ENCODE measurements at places on chromosomes 1 and 21.
A peak's percentile ranks its signal among the peaks of the same experiment; 100 is the strongest.

- DNase-seq: no peak
These were observed 304.9 kb downstream of the FAM72C start for GRCh38 chr1:143666851-143667250.

- DNase-seq: peak; percentile 85
These were observed 13.9 kb upstream of the CAMK1G start for GRCh38 chr1:209569455-209570207.

DNA sequence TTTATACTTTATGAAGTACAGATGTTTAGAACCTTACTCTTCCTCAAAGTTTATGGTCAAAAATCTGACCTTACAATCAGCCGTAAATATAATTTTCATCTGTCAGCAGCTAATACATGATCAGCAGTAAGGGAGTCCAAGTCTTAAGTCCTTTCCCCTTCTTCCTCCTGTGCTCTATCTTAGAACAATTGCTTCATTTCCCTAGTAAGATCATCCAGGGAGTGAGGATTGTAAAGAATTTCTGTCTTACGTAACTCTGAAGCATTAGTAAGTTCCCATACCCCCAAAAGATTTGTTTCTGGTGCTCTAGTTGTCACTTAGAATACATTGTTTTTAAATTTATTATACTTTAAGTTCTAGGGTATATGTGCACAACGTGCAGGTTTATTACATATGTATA lies 2.1 kb downstream of the SETDB1 start:
- DNase-seq: no peak

DNA sequence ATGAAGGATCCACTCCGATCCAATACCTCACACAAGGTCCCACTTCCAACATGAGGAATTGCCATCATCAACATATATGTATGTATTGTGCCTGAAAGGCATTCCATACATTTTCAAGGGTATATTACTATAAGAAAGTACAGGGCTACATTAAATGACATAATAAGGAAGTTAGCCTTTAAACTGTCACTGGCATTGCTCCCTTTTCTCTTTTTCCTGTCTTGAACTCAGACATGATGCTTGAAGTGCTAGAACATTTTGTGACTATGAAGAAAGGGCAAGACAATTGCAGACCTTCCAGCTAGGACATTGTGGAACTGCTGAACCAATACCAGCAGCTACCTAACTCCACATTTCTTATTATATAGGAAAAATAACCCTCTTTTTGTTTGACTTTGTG lies 2.9 kb upstream of the TSPAN2 start:
- no peak for DNase-seq

DNA sequence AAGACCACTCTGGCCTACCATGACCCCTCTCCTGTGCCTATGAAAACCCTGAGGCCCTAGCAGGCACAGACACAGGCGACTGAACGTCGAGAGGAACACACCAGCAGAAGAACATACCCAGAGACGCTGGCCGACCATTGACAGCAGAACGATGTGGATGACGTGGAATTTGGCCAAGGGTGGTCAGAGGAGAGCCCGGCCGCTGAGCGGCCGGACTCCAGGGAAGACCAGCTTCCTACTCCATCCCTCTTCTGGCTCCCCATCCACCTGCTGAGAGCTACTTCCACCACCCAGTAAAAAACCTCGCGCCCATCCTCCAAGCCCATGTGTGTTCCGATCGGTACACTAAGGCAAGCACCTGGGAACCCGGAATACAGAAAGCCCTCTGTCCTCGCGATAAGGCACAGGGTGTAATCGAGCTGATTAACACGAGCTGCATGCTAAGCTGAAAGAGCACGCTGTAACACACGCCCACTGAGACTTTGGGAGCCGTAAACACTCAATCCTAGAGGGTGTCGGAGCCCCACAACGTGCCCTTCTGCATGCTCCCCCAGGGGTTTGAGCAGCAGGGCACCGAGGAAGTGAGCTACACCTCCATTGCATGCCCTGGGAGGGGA lies 150.3 kb downstream of the CENPF start:
- DNase-seq: no peak

GRCh38 chr1:5390504-5390903 lies 601.7 kb downstream of the NPHP4 start:
- DNase-seq: no peak

- no peak for DNase-seq
These were observed 137.8 kb downstream of the LIPI start for GRCh38 chr21:14072761-14073535.

DNA sequence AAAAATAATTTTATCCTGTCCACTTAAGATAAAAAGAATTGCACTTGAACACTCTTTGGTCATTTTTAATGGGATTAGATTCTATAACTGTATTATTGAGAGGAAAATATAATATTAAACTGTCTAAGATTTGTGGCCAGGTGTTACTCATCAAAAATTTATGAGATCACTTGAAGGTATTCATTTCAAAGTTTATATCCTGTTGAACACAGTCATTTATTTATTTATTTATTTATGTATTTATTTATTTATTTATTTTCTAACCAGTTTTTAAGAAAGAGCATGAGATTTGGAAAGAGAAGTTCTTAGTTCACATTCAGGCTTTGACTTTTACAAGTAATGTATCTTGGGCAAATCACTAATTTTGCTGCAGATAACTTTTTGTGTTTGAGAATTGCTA lies 692.7 kb downstream of the LTN1 start:
- DNase-seq: no peak

GRCh38 chr1:55894521-55894920 lies 679.4 kb upstream of the USP24 start:
- DNase-seq: no peak

- peak; percentile 46 for DNase-seq
These were observed 746 bp upstream of the LAMC1 start for GRCh38 chr1:183022202-183023145.

GRCh38 chr1:109225308-109225707 lies 11.6 kb downstream of the SARS1 start:
- no peak for DNase-seq

- no peak for DNase-seq
These were observed 208.1 kb downstream of the TGFB2 start for GRCh38 chr1:218553197-218553596.

GRCh38 chr1:17293681-17294425 lies 14.1 kb upstream of the PADI4 start:
- DNase-seq: peak; percentile 33

DNA sequence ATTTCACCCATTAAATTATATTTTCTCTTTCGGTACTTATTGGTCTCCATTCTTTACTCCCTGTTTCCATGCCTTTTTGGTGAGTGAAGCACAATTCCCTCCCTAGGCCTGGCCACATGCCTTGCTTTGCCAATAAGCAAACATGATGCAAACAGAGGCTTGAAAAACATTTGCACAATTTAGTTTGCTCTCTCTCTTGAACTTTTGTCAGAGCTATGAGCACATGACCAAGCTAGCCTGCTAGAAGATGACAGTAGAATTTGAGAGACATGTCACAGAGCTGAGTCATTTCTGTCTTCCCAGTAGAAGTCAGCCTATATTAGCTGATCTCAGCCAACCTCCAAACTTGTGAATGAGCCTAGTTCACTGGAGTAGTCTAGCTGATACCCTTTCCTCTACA lies 24.6 kb downstream of the ANGPTL3 start:
- peak; percentile 61 for DNase-seq

DNA sequence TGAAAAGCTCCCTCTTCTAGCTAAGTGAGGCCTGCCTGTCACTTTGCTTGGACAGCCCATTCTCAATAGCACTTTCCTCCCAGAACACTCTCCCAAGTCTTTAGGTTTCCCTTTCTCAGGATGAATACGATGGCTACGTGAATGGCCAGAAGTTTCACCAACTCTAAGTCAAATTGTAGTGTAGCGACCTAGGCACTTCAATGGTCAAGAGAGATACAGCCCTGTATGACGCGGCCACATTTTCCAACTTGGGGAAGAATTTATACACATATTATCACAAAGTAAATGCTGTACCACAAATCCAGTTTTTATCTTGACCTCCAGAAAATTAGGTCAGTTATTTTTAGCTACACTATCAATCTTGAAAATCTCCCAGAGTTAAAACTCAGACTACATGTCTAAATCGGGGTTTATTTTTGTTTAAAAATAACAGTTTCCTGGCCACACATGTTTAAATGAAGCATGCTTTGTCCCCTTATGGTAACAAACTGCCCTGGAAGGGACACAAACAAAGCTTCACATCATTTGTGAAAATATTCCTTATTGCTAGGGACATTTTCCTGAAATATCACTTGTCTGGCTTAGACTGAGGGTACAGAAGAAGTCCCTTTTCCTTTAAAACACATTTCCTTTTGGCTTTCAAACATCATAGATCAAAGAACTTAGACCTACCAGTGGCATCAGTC lies 192.6 kb downstream of the GABPA start:
- DNase-seq: no peak

- DNase-seq: no peak
These were observed 6.3 kb upstream of the ERVH48-1 start for GRCh38 chr21:42931560-42932235.

DNA sequence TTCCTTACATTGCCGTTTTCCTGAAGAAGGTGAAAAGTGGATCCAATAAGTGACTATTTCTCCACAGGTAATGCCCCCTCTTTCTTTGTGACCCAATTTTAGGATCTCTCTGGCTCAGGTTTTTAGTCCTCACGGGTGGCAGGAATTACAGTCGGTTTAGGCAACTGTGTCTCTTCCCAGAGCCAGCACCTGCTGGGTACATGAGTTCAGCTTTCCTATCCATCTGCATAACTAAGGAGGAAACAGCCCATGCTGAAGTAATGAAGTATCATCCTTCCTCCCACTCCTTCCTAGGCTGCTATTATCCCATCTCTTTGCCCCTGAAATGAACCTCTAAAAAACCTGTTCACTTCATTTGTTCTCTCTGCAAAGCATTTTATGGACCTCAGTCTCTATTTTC lies 544.6 kb downstream of the NEGR1 start:
- no peak for DNase-seq

DNA sequence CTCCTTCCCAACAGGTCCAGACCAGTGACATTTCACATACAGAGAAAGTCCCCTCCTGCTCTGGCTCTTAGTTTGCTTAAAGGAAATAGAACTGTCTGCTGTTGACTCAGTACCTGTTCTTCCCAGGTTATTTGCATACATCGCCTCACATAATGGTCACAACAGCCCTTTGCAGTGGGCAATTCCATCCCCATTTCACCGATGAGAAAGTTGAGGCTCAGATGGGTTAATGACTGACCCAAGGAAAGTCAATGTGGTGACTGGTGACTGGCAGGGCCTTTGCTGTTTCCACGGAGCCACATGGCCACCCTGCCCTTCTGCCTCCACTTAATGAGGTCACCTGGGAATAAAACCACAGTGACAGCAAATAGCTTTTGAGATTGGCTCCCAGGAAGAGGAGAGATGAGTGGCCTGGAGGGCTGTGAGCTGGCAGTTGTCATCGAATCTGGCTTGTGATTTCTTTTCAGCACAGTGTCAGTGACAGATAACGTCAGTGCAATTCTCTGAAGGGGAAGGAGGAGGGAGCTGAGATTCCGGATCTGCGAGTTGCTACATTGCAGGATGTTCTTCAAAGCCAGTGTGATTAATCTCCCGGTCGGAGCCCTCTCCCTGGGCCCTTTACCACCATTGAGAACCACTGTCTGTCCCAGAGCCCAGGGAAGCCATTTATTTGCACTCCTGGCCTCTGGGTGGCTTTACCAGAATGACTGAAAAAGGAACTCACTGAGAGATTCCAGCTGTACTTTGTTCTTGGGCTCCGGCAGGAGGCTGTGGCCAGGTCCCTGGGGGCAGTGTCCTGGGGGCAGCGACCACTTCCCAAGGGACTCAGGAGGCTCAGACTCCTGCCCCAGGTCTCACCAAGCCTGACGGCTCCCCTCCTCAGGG lies 117.2 kb downstream of the CNIH3 start:
- no peak for DNase-seq

DNA sequence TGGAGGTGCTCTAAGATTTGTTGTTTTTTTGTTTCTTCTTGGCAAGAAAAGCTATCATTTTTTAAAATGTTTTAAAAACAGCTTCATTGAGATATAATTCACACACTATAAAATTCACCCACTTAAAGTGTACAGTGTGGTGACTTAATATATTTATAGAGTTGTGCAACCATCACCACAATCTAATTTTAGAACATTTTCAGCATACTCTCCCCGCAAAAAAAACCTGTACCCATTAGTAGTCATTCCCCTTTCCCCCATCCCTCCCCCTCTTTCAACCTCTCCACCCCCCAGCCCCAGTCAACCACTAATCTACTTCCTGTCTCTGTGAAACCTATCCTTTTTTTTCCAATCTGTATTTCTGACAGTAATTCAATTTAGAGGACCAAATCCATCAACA lies 30.6 kb downstream of the ZC3H11B start:
- DNase-seq: peak; percentile 3

DNA sequence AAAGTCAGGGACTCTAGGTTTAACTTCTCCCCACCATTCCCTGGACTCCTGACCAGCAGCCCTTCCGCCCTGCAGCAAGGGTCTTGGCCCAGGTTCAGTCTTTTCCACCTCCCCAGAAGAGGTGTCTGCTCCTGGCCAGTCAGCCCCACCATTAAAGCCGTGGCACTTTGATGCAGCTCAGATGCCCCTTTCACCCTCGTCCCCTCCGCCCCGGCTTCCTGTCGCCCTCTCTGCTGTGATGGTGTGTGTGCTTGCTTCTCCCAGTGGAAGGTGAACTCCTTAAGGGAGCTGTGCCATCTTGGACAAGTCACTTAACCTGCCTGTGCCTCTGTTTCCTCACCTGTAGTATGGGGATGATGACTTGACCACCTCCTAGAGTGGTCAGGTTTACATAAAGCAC lies 17.8 kb upstream of the TTC4 start:
- DNase-seq: no peak

- DNase-seq: peak; percentile 88
These were observed 323.1 kb upstream of the FAM78B start for GRCh38 chr1:166489670-166490436.

- peak; percentile 75 for DNase-seq
These were observed 5.3 kb downstream of the ARF1 start for GRCh38 chr1:228087771-228088251.

GRCh38 chr1:226549937-226550671 lies 1.5 kb downstream of the STUM start:
- DNase-seq: peak; percentile 64

GRCh38 chr1:1775327-1776226 lies 2.7 kb downstream of the NADK start:
- DNase-seq: peak; percentile 61

GRCh38 chr1:157301477-157302198 lies 163.4 kb upstream of the ETV3 start:
- no peak for DNase-seq

- no peak for DNase-seq
These were observed 122.3 kb downstream of the ZMYM4 start for GRCh38 chr1:35390600-35391494.

GRCh38 chr1:233367057-233367803 lies 39.7 kb downstream of the MAP3K21 start:
- DNase-seq: no peak

Data from hematopoietic multipotent progenitor cell treated with erythropoietin and hydrocortisone succinate and interleukin-3 and kit ligand, for 4 days (in vitro differentiated cells).